NCI-H526 (cell line): ENCODE measurements at places on chromosomes 1 and 21.

GRCh38 chr1:212207118-212207517, 78.1 kb upstream of the PPP2R5A start:
- no peak for DNase-seq

DNA sequence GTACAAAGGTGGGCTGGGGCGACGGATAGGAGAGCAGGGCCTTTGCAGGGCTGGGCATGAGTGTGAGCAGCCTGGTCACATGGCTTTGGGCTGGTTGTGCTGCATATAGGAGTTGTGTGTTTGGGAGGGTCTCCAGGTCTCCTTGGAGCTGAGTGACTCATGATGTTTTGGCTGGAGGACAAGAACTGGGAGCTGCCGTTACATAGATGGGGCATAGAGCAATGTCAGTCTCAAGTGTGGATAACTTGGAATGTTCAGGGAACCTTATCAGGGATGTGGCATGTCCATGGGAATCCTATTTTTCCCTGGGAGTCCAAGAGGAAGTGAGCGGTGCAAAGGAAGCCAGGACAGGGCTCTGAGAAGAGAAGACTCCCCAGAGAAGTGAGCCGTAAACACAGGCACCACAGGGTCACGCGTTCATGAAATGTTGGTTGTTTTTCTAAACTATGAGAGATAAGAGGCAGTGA, 136.4 kb upstream of the KCNE2 start:
- DNase-seq = no peak

DNA sequence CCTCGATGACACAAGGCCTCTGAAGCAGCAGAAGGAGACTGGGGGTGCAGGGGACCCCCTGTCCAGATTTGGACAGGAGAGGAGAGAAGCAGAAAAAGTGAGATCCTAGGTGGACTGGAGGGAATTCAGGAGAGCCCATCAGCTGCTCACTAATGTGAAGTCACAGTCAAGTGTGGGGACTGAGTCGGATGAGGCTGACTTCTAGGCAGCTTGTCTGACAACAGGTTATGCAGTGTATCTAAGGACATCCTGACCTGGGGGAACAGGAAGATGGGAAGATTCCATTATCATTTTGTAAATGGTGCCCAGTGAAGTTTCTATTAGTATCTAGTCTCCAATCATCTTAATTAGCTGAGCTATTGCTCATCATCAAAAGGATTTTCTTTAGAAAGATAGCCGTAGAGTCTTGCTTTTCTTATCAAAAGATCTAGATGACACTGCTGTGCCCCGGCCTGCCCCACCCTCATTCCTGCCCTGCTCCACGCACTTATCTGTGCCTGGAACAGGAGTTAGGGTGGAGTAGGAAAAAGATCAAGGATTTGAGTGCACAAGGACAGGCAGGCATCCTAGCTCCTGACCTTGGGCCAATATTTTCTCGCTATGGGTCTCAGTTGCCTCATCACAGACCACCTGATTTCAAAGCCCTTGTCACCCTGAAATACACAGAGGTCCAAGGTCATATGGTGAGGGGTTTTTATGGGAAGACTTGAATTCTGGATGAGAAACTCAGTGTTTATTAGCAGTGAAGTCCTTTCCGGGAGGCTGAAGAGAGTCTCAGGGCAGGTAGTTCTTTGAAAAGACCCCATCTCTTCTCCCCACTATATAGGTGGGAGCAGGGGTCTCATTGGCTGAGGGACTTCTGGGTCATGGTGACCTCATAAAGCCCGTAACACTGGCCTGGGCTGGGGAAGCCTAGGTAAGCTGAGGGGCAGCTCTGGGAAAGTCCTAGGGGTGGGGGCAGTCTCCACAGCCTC, at the start of gene MROH7:
MROH7 (plus strand) TSS at position 924 of the 974 bp plus-strand sequence. CDS start 11,141 bp downstream, outside the sequence.
- no peak for DNase-seq

DNA sequence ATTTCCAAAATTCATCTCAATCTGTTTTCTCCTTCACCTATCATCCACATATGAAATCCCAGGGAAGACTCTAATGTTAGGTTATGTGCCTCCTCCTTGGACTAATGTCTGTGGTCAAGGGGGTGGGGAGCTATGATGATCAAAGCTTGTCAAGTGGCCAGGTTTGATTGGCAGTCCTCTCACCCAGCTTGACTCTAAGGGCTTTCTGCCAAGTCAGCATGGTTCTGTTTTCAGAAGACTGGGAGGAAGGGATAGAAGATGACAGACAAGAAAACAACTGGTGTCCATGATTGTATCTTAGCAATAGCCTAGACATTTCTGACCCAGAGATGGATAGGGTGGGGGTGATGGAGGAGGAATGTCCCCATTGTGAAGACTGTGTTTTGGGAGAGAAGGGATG, 9.1 kb upstream of the THEM5 start:
- DNase-seq = no peak

DNA sequence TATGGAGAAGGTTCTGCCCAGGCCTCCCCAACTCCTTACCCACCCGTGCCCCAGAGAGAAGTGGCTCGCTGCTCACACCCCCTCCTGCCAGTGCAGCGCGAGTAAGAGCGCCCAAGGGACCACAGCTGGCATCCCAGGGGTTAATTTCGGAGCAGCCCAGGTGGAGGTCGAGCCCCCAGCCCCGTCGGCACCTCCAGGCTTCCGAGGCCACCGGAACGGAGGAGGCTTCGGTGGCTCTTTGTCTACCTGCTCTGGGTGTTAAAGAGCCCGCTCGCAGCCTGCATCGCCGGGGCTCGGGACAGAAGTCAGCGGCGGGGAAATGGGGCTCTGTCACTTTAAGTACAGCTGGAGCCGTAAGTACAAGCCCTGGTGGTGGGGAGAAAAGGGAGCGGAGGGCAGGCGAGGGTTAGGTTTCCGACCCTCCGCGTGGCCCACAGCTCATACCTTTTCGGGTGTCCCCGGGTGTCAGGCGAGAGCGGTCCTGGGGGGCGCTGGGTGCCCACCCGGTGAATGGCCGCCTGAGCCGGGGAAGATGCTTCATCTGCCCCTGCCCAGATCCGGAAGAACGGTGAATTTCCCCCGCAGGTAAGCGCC, 89.4 kb upstream of the IPO9 start:
- peak; percentile 91 for DNase-seq

DNA sequence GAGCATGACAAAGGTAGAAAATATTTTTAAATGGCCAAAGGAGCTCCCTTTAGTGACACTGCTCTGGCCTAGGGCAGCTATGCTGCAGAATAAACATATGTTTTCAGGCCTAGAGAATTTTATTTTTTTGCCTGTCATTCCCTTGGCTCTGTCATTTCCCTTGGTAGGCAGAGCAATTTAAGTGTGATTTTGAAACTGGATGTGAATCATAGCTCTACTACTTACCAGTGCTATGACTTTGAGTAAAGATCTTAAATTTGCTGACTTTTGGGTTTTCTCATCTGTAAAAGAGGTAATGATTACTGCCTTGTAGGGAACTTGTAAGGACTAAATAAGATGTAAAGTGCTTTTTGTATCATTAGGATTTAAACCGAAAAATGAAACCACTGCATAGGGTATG, 189.0 kb upstream of the ZRANB2 start:
- no peak for DNase-seq

- DNase-seq = no peak
These were observed 45.4 kb upstream of the TARDBP start for GRCh38 chr1:10967090-10967489.

GRCh38 chr1:24124980-24125379, 13.0 kb upstream of the MYOM3 start:
- no peak for DNase-seq

GRCh38 chr1:227185291-227185690, 133.0 kb downstream of the CDC42BPA start:
- DNase-seq = no peak

DNA sequence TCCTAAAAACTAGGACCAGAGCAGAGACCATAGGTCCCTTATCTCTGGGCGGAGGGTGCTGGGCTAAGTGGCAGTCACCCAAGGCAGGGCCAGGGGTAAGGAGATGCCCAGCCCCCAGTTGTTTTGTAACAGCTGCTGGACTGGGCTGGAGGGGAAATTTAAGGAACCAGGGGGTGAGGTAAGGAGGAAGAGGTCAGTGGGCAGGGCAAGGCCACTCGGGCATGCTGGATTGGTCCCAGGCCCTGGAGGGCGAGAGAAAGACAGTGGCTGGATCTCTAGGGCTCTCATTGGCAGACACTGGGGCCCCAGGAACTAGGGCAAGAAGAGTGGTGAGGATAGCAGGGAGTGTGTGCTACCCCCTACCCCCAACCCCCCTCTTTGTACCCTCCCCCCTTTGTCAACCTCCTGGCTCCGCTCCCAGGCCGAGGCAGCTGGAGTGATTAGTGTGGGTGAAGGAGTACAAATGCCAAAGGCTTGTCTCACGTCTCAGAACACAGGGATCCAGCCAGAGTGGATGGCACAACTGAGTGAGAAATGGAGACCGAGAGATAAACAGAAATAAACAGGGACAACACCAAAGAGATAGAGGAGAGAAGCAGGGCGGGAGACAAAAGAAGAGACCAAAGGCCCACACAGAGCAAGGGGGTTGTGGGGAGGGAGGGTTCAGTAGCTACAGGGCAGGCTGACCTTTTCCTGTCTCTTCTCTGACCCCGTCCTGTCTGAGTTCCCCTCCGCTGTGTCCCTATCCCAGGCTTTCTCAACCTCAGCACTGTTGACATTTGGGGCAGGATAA, 20.5 kb upstream of the THRAP3 start:
- no peak for DNase-seq

DNA sequence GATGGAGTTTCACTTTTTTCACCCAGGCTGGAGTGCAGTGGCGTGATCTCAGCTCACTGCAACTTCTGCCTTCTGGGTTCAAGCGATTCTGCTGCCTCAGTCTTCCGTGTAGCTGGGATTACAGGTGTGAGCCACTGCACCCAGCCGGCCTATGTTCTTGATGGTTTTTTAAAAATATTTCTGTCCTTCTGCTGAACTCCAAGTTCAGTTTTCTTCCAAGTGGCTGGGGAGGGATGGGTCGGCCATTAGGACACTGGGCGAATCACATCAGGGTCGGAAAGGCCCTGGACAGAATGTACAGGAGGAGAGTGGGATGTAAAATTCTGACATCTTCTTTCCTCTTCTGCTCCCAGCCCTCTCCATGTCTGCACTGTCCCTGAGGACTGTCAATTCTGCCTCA, 289.6 kb downstream of the PTPRU start:
- no peak for DNase-seq

DNA sequence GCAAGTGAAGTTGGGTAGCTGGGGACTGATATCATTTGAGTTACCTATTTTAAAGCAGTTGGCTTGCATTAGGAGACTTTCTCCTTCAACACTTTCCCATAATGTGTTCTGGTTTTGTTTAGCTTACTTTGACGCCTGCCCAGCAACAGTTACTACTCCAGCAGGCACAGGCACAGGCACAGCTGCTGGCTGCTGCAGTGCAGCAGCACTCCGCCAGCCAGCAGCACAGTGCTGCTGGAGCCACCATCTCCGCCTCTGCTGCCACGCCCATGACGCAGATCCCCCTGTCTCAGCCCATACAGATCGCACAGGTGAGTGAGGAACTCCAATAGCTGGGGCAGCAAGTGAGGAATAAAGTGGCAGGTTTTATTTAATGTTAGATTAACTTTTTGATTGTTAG, 144.3 kb downstream of the CD247 start:
- peak; percentile 56 for DNase-seq

GRCh38 chr1:234963180-234963903, 165.3 kb downstream of the TOMM20 start:
- DNase-seq = peak; percentile 30

- no peak for DNase-seq
These were observed 3.0 kb upstream of the AIM2 start for GRCh38 chr1:159079525-159079924.

GRCh38 chr1:73755649-73756048, 442.3 kb downstream of the LRRIQ3 start:
- no peak for DNase-seq

GRCh38 chr1:28871631-28872401, 42.6 kb upstream of the EPB41 start:
- DNase-seq = peak; percentile 32

- no peak for DNase-seq
These were observed 4.6 kb upstream of the SPRR4 start for GRCh38 chr1:152965853-152966252.

- DNase-seq = no peak
These were observed 1239.3 kb upstream of the ADGRL4 start for GRCh38 chr1:80245813-80246212.

DNA sequence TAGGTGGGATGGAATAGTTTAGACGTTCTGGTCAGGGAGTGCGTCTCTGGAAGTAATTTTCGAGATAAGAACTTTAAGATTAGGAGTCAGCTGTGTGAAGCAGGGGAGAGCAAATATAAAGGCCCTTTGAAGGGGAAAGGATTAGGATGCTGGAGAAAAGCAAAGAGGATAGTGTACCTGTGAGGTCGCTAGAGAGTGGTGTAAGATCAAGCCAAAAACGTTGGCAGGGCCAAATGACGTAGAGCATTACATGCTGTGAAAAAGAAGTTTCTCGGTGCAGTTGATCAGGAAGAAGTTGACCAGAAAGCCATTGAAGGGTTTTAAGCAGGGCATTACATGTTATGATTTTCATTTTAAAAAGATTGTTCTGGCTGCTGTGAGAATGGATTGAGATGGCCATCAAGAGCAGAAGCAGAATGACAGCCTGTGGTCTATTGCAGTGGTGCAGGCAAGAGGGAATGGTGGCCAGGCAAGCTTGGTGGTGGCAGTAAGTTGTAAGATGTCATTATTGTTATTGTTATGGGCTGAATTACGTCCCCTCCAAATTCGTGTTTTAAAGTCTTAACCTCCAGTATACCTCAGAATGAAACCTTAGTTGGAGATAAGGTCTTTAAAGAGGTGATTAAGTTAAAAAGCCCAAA, 113.6 kb upstream of the KIF26B start:
- no peak for DNase-seq

GRCh38 chr1:156533568-156534220, 33.1 kb upstream of the MEF2D start:
- DNase-seq = no peak

- peak; percentile 58 for DNase-seq
These were observed 10.7 kb upstream of the COL16A1 start for GRCh38 chr1:31714442-31715086.

GRCh38 chr1:46812996-46813857, 14.4 kb downstream of the CYP4B1 start:
- DNase-seq = no peak

- peak; percentile 51 for DNase-seq
These were observed 41.3 kb upstream of the DMBX1 start for GRCh38 chr1:46448109-46448911.
